ENCODE measurements at places on chromosomes 1 and 21.

GRCh38 chr21:20445971-20446370 lies 552.2 kb upstream of the NCAM2 start:
- H3K4me3 ChIP-seq: no peak overlapping the region
- no peaks in the 10 kb centered on the region for H3K27me3 ChIP-seq
- DNase-seq: no peak

GRCh38 chr1:75797606-75798216 lies 1.0 kb downstream of the MSH4 start:
- H3K4me1 ChIP-seq: peaks cover 6% of the 10 kb centered on the region
- no peak for DNase-seq
- no peak overlapping the region for H3K4me3 ChIP-seq
- H3K27ac ChIP-seq: no peak overlapping the region

- no peaks in the 10 kb centered on the region for H3K27me3 ChIP-seq
Observed at GRCh38 chr1:11735531-11735853, 444 bp upstream of the AGTRAP start.

GRCh38 chr21:40766381-40766780 lies 80.6 kb downstream of the DSCAM start:
- H3K4me1 ChIP-seq: no peaks in the 10 kb centered on the region
- DNase-seq: no peak
- H3K27me3 ChIP-seq: peaks cover 4% of the 10 kb centered on the region
- H3K4me3 ChIP-seq: no peak overlapping the region

DNA sequence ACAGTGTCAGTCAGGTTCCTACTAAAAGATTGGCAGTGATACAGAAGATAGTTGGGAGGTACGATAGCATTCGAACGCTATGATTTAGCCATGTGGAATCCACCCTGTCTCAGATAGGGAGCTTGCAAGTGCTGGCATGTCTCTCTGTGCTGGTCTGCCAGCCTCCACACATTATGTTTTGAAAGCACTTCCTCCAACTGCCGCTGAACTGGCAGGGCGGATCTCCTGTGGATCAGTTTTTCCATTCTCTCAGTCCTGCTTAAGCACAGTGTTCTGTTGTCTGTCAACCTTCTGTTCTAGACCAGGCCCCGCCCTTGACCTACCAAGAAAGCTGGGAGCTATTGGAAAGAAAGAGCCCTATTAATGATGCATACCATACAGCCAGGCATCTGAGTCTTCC lies 65.5 kb upstream of the PALMD start:
- no peak overlapping the region for H3K4me3 ChIP-seq
- DNase-seq: no peak
- peaks cover 18% of the 10 kb centered on the region for H3K4me1 ChIP-seq
- no peaks in the 10 kb centered on the region for H3K27me3 ChIP-seq
- H3K27ac ChIP-seq: peak overlapping the region; percentile 64

DNA sequence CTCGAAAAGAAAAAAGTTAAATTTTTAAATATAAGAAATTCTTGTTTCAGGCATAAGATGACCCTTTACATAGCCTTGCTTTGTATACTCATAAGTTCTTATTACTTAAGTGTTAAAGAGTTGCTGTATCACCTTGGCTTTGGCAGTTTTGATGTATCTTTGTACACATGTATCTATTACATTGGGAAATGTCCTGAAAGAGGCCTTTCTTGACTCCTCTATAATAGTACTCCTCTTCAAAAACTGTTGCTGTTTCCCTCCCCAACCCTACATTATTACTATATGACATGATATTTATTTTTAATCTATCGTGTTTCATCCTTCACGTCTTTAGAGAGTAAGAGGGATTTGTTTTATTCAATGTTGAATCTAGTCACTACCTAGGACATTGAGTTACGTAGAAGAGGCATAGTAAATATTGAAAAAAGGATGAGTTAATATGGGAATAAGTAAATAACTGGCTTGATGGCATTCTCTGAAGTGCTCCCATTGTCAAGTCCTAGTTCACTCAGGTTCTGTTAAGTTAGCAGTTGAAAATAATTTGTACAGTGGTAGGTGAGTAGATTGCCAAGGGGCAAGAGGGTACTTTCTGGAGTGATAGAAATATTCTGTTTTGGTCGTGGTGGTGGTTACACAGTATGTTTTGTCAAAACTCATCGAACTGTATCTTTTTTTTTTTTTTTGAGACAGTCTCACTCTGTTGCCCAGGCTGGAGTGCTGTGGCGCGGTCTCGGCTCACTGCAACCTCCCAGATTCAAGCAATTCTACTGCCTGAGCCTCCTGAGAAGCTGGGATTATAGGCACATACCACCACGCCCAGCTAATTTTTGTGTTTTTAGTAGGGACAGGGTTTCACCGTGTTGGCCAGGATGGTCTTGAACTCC lies 8.2 kb downstream of the THRAP3 start:
- peaks cover 13% of the 10 kb centered on the region for H3K36me3 ChIP-seq
- peaks cover 36% of the 10 kb centered on the region for H3K4me1 ChIP-seq
- no peak overlapping the region for H3K27ac ChIP-seq
- DNase-seq: no peak
- H3K4me3 ChIP-seq: no peak overlapping the region
- H3K27me3 ChIP-seq: no peaks in the 10 kb centered on the region

DNA sequence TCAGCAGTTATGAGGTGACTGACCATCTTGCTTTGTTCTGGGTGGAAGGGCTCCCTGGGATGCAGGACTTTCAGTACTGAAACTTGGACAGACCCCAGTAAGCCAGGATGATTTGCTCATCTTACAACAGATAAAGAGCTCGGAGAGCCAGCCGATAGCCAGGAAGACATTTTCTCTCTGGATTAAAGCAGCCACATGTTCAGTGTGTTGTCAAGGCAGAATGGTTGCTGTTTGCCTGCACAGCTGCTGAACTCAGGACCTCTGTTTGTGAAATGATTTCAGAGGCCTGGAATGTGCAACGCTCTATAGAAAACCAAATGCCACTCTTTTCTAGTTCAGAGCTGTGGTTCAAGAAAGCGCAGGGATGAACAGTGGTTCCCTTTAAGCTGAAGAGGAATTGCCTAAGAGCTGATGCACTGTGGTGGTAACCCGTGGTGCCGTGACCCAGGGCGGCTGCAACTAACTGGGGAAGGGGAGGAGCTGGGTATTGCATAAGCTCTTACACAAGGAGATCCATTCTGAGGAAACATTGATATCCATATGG lies 40.7 kb downstream of the CASQ2 start:
- H3K4me3 ChIP-seq: no peak overlapping the region
- H3K27ac ChIP-seq: peak overlapping the region; percentile 81
- no peaks in the 10 kb centered on the region for H3K27me3 ChIP-seq
- no peaks in the 10 kb centered on the region for H3K36me3 ChIP-seq

- peaks cover 35% of the 10 kb centered on the region for H3K4me1 ChIP-seq
- H3K4me3 ChIP-seq: no peak overlapping the region
- peaks cover 19% of the 10 kb centered on the region for H3K36me3 ChIP-seq
- no peak for DNase-seq
Observed at GRCh38 chr1:201634261-201634660, 95.3 kb downstream of the NAV1 start.
